WERI-Rb-1 (cell line): ENCODE measurements at places on chromosomes 4 and X.

DNA sequence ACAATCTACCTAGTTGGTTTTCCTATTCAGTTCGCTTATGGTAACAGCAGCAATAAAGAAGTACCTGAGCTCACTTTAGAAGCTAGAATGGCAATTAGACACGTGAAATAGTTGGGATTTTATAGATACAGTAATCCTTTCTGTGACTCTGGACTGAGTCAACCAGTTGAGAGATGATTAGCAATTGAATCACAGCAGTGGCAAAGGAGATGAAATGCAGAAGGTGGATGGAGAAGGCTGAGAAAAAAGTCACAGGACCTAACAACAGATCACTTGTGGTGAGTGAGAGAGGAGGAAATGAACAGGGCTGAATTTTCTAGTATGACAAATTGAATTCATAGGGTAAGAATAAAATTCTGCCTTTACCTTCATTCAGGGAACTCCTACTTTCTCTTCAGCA lies 197.1 kb upstream of the MAGEB18 start:
- DNase-seq: no peak

DNA sequence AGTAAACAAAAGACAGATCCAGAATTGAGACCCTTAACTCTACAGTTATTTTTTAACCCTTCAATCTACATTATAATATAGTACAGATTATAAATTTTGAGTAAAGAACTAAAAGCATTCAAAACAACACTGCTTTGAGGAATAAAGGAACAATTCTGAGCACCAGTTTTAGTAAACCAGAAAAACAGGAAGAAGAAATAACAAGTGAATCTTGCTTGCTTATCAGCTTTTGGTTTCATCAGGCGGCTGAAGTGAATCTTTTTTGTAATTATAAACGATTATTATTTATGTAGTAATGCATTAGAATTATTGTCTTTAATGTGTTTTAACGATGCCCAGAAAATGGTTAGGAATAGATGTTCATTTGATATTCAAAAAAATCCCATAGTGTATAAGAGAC lies 305.4 kb downstream of the ARAP2 start:
- no peak for DNase-seq

DNA sequence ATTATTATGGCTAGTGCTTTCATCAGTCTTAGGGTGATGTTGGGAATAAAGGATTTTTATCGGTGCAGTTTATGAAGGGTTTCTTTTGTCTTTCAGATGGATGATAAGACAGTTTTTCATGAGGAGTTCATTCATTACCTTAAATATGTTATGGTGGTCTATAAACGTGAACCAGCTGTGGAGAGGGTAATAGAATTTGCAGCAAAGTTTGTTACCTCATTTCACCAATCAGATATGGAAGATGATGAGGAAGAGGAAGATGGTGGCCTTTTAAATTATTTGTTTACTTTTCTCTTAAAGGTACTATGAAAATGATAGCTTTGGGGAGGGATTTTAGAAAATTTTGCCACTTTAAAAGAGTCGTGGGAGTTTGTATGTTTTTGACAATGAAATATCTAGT lies 1.3 kb downstream of the NCAPG start:
- no peak for DNase-seq

GRCh38 chr4:184930026-184930425 lies 88.3 kb upstream of the HELT start:
- DNase-seq: no peak

DNA sequence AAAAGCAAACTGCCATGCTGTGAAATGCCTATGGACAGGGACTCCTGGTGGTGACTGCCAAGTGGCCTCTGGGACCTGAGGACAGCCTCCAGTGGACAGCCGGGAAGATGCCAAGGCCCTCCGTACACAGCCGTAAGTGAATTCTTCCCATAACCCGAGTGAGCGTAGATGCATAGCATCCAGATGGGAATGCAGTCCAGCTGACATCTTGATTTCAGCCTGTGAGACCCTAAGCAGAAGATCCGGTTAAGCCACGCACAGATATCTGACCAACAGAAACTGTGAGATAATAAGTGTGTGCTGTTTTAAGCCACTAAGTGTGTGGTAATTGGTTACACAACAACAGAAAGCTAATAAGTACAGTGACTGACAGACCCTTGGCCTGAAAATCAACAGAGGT lies 55.9 kb downstream of the TMEM156 start:
- DNase-seq: no peak

DNA sequence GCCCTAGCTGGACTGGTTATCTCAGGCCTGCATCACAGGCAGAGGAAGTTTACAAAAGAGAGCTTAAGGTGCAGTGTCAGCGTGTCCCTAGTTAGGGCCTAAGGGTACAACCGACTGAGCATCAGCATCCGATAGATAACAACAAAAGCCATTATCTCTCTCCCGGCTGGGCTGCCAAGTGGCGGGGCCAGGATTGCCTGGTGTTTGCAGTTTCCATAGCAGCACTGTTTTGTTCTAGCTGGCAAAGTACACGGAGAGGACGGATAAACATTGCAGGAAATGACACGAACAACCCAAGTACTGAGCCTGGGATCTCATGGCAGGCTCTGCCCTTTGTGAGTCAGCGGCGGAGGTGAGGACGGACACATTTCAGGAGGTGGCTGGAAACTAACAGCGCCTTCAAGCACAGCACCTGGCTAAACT lies 104.7 kb upstream of the NOCT start:
- DNase-seq: no peak

DNA sequence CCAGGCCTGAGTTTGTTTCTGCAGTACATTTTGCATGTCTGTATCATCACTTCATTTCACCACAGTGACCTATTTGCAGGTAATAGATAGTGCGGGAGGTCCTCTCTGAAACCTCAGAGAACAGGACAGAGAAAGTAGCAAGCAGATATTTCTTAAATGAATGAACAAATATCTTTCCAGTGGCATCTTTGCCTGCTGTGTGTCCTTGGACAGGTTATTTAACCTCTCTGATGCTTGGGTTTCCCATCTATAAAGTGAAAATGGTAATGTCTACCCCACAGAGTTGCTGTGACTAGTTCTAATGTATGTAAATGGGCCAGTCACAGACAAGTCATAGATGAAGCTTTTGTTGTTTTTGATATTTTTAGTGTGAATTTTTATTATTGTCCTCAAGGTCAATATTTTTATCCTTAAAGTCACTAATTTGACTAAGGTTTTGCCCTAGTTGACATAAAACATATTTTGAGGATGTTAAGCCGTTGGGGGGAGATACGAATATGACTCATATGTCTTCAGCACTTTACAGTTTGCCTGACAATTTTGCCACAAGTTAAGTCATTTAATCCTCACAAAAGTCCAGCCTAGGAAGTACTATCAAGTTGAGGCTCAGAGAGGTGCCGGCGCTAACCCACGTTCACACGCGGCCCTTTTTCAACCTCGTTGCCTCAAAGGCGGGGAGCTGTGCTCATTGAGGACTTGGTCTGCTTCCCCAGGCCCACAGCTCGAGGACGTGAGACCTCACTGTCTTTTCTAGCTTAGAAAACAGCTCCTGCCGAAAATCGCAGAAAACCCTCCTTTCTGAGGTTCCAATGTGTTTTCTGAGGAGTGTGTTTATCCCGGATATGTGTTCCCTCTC lies 126.7 kb upstream of the STX18 start:
- DNase-seq: no peak

GRCh38 chrX:154648931-154649330 lies 4.4 kb downstream of the CTAG2 start:
- no peak for DNase-seq

- no peak for DNase-seq
These were observed 78.3 kb upstream of the ATXN3L start for GRCh38 chrX:13397878-13398818.
